CD4-positive, alpha-beta T cell treated with Interferon alpha-2 for 1 hour (primary cell): ENCODE measurements at places on chromosomes 5 and 9.

- no peak for DNase-seq
Measured at GRCh38 chr5:170749911-170750431, 33.6 kb upstream of the GABRP start.

DNA sequence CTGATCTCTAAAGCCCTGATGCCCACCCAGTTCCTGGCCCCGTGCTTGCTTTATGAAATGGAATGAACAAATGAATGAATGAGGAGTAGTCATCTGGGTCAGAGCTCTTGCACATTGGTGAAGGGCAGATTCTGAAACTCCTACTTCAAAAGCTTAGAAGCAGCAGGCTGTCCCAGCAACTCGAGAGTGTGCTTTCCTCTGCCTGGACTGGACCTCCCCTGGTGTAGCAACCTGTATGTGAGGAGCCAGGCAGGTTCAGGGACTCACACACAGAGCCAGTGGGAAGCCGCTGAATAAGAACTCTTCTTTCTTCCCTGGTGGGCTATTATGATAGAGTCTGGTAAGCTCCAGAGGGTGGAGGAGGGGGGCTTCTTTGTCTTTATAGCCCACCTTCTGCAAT is 396.4 kb downstream of the CDK5RAP2 start:
- no peak for DNase-seq

GRCh38 chr9:37911271-37911681 is 7.3 kb upstream of the SLC25A51 start:
- DNase-seq: no peak

DNA sequence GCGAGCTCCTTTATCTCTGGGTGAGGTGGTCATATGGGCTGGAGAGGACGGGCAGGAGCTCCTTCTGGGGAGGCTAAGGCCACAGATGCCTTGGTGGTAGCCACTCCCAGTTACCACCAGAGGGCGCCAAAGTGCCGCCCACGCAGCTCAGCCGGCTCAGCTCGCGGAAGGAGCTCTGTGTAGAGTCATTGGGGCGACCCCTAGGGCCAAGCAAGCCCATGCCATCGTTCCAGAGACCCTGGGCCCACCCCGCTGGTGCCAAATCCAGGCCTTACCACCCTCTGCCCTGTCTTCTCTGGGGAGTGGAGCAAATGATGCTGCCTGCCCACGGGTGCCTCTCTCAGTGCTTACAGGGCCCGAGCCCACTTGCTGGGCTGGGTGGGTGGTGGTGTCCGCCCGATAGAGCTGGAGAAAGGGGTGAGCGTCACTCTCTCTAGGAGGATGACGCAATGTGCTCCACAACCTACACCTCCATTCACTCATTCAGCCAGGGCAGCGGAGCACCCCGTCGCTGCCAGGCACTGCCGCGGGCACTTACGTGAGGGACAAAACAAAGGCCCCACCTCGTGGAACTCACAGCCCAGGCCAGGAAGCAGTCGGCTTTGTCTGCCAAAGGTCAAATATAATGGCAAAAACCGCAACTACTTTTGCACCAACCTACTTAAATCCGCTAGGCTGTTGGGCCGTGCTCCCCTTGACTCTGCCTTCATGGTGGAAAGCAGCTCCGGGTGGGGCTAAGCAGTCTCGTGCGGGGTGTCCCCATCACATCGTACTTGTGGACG is 13.8 kb downstream of the TSPAN17 start:
- peak; percentile 82 for DNase-seq

DNA sequence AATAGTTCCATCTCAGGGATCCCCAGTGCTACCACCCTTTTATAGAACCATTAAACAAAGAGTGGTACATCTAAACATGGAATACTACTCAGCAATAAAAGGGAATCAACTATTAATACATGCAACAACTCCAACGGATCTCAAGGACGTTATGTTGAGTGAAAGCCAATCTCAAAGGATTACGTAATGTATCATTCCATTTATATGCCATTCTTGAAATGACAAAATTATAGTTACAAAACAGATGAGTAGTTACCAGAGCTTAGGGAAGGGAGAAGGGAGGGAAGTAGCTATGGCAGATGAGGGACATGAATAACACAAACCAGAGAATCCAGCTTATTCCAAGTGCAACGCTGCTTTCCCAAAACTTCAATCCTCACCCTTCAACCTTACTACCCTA is 69.5 kb downstream of the ACTL7B start:
- DNase-seq: no peak

GRCh38 chr9:133280392-133280791 is 5.4 kb upstream of the ABO start:
- no peak for DNase-seq

DNA sequence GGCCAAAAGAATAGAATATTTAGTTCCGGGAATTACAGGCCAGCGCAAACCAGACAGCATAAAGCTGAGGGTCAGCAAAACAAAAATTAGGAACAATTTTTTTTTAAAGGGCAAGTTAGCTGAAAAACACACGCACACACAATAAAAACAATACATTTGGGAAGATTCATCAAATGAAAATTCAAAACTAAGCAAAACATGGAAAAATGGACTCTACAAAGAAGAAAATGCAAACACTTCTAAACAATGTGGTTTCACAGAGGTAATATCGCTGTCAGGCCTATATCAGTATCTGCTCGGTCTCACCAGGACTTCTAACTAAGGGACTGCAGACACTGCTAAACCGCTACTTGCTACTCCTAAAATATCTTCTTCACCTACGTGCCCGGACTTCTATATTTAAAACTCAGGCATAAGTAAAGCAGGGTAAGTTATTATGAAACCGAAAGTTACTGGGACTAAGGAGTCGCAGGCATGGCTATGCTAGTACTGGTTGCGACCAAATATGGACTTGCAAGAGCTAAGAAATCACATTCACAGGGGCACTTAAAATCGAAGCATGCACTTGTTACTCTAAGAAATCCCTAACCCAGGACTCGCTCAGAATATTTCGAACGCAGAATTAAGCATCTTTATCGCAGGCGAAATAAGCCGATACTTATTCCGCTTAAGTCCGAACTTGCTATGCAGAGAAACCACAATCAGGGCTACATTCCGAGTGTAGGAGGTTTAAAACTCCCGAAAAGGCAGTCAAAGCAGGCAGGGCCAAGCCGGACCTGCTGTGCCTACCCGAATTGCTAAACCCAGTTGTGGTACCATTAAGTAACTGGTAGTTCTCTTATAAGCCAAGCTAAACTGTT is 2.3 kb downstream of the ANXA2R start:
- peak; percentile 67 for DNase-seq

DNA sequence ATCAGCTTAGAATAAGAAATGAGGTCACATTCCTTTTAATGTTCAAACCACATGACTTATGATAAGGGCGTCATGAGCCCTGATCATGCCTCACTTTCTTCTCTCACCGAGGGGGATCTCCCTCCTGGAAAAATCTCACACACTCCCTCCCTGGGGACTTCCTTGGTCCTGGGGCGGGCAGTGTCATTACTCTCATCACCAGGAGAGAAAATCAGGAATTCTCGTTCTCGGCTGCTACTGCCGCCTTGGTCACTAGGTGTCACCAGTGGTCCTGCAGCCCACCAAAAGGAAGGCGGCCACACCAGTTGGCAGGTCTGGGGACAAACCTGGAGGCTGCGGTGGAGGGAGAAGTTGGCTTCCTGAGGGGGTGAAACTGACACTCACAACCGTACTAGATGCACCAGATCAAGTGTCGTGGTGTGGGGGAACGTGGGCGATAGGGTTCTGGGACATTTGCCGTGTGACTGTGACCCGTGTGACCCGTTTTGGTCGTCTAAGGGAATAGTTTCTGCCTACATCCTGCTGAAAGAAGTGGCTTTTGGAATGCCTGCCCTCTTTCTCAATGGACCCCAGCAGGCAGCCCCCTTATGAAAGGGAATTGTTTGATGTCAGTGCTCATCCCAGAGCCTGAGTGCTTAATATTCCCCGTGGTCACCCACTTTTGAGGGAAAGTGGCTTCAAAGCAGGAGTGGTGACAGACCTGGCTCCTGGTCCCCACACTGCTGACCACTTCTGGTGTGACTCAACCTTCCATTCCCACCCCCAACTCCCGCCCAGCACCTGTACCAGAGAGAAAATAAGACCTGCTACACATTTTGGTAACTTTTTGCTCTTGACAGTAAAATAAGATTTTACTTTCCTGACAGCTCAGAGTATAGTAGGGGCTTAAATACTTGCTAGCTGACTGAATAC is 63.2 kb downstream of the ACER2 start:
- peak; percentile 45 for DNase-seq

DNA sequence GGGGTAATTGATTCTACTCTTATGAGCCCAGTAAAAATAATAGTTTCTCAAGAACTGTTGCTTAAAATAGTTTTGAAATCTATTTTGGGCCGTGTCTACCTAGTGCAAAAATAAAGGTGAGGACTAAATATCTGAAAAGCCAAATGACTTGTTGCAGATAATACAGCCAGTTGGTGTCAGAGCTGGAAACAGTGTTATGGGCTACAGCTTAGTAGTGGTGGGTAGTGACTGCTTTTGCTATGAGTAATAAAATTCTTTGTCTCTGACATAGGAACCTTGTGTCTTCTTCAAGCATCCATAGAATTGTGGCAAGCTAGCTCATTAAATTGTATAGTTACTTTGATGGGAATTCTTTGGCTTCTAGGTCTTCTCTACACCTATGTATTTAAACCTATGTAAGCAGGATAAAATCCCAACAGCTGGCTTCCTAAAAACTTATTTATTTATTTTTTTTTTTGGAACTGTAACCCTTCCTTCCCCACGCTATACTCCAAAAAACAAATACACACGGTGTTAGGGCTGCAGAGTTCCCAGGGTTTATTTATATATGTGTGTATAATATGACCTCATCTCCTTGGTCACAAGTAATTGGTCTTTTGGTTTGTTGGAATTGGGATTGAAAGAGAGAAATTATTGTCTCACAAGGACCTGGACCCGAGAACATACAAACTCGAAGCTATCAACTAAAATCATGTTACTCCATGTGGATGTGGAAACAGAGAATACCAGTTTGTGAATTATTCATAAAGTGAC is 138.0 kb downstream of the NUDT12 start:
- DNase-seq: no peak

DNA sequence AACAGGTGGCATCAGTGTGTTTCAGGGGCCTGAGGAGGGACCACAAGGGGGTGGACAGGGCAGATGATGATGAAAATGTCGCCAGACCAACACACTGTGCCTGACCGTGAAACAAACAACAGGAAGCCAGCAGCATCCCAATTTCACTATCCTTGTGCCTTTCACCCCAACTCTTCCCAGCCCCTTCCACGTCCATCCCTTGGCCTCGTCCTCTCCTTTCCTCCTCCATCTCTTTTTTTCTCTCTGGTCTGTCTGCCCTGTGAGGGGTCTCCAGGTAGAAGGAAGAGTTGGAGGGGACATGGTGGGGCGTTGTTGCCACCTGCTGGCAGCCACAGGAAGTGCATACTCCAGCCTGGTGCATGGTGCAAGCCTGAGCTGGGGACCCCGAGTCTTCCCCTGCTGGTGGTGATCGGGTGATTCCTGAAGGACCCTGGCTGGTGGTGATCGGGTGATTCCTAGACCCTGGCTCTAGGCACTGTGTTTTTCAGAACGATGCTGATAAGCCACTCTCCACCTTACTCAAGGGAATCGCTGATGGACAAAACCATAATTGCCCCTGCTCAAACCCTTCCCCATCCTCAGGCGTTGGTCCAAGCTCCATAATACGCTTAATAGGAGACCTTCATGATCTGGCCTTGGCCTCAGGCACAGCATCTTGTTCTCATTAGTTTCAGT is 21.7 kb upstream of the NSD1 start:
- peak; percentile 52 for DNase-seq

DNA sequence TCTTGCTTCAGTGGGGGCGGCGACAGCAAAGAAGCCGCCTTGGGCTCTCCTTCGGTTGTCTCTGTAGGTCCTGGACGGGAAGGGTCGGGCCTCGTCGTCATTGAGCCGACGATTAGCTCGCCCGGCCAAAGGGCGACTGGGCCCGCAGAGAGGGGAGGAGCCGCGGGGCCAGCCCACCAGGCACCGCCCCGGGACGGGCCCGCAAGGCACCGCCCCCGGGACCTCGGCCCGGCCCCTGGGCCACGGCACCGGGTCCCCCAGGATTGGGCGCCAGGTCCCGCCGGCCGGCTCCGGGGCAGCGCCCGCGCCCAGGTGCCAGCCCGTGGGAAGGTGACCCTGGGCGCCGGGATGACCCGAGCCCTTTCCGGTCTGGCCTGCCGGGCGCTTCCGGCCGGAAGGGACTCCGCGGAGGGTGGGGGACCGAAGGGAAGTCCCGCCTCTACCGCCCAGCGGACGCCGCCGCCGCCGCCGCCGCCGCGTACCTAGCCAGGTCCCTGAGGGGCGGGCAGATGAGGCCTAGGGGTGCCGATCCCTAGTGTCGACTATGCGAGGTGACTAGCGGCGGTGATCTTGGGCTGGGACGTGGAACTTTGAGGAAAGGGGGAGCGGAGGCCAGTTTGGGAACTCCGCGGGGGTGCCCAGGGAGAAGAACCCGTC is at the start of the genes GBA2 and RGP1:
TSS of gene GBA2 (minus strand) at position 371 of the 657 bp plus-strand sequence. CDS start 524 bp downstream, outside the sequence.
TSS of gene RGP1 (plus strand) at position 430 of the 657 bp plus-strand sequence. CDS start 469 bp downstream, outside the sequence.
- peak; percentile 76 for DNase-seq

DNA sequence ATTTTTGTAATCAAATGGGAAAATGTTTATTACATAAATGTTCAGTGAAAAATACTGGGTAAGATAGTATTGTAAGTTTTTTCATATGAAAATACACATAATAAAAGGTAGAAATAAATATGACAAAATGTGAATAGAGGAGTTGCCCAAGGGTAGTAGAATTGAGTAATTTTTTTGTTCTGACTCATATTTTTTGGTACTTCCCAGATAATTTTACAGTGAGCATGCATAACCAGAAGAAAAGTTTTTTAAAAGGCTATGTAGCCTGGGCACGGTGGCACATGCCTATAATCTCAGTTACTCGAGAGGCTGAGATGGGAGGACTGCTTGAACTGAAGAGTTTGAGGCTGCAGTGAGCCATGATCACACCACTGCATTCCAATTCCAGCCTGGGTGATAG is 116.9 kb downstream of the PIP5K1B start:
- no peak for DNase-seq

DNA sequence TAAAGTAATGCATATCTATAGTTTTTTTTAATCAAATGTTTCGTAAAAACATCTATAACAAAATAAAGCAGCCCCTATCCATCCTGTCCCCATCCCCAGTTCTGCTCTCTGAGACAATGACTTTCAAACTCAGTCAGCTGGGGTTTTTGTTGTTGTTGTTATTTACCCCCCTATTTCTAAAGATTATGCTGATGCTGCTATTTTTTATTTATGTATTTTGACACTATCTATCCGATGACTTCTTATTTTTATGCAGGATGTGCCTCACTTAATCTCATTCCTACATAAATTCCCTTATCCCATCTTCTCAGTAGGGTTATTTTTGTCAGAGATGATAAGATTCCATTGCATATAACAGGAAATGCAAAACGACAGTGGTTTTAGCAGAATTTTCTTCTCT is 45.3 kb upstream of the ENTREP1 start:
- no peak for DNase-seq

DNA sequence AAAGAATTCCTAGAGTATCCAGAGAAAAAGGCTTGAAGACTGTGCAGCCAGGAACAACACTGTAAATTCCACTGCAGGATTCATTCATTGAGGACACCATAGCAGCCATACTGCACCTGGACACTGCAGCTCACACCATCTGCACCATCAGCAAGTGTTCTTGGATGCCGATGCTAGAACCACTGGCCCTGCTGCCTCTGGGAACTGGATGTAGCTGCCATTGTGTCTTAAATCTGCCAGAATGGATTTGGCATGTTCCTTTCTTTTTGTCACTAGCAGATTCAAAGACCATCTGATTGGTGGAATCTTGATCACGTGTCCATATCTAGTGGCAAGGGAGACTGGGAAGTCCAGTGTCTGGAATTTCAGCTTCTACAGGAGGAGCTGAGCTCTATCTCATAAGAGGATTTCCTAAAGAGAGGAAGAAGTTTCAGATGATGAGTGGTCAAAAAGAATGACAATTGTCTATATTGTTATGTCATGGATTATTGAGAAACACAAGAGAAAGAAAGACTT is 278.3 kb upstream of the ANKRD55 start:
- DNase-seq: no peak
